ENCODE measurements at places on chromosomes 2 and 18.

DNA sequence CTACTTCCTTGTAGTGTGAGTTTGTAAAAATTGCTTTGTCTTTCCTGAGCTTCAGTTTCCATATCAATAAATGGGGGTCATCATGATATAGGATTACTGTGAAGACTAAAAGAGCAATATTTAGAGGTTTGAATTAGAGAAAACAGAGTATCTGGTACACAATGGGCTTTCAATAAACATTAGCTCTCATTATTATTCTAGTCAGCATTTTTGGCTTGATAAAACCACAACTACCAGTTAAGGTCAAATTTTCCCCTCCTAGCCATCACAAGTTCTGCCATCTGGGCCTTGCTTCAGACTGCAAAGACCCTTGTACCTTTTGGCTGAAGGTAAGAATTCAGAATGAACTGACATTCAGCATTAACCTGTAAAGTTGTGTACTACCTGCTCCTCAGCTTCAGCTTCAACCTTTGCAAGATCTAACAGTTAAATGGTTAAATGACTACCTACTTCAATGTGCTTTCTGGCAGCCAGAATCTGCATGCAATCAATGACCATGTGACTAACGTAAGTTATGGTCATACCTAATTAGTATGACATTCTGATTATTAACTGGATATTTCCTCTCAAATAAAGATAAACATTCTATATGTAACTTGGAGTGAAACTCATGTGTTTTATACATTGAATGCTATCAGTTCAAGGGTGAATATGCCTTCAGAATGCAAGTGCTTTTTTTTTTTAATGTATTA is 52.7 kb upstream of the FRZB start:
- no peak for DNase-seq

- no peak for DNase-seq
Measured at GRCh38 chr2:64766841-64767669, 113.3 kb upstream of the SERTAD2 start.

DNA sequence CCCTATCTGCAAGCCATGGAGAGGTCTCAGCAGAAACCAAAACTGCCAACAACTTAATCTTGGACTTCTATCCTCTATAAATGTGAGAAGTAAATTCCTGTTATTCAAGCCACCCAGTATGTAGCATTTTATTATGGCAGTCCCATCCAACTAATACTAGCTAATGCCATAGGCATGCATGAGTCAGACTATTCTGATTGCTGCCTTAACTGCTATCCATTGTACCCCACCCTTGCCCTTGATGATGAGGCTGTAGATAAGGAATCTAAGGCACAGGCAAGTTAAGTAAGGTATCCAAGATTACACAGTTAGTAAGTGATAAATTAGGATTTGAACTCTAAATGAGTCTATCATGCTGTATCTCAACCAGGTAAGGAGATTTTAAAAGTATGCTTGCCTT is 223.0 kb downstream of the UBE2E3 start:
- no peak for DNase-seq

GRCh38 chr2:216698895-216699294 is 3.5 kb upstream of the IGFBP5 start:
- no peak for DNase-seq

- no peak for DNase-seq
Measured at GRCh38 chr2:1632002-1632348, 112.3 kb downstream of the PXDN start.

- DNase-seq = no peak
Measured at GRCh38 chr18:3453540-3454364, 3.8 kb downstream of the TGIF1 start.

- no peak for DNase-seq
Measured at GRCh38 chr18:50937183-50937582, 30.7 kb upstream of the ELAC1 start.

- no peak for DNase-seq
Measured at GRCh38 chr2:140586379-140586778, 1544.4 kb downstream of the LRP1B start.

DNA sequence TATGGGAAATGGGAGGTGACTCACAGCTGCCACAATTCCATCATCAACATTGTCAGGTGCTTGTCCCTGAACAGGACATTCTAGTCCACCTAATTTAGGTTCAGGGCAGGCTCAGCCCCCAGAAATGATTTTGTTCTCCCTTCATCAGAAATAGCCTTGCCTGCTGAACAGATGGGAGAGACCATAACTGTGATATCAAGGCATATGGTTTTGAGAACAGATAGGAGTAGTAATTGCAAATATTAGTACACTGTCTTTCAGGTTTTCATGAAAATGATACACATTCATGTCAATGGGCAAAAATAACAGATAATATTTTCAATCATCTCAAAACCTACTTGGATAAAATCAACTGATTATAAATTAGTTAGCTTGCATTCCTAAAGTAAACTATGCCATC is 316.5 kb downstream of the MBD2 start:
- no peak for DNase-seq

DNA sequence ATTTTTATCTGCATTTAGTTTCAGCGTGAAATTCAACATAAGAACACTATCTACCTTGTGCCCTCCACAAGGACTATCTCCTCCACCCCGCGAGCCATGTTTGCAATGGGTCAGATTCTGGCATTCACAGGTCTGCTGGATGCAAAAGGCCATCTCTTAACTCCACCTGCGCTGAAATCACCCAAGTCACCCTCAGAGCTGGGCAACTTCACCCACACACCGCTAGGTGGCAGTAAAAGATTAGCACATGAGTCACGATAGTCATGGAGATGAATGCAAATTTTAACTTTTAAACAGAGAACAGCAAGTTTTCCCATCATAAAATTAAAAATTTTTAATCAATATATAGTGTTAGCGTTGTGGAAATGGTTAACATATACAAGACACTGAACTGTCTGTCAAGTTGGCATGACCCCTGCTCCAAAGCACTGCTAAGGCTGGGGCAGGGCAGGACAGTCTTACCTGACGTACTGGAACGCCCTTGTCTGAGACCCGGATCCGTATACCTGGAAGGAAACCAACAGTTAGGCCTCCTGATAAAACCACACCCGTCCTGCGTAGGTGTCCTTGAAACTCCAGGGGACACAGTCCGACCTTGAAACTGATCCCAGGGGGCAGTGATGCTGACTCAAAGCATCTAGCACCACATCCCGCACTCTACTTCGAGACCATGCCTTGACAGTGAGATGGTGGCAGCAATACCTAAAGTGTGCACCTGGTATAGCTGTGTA is 89.6 kb downstream of the UXS1 start:
- DNase-seq = no peak

GRCh38 chr2:109324861-109325260 is 195.9 kb downstream of the SH3RF3 start:
- DNase-seq = no peak

- no peak for DNase-seq
Measured at GRCh38 chr2:15736396-15737180, 144.9 kb downstream of the DDX1 start.

DNA sequence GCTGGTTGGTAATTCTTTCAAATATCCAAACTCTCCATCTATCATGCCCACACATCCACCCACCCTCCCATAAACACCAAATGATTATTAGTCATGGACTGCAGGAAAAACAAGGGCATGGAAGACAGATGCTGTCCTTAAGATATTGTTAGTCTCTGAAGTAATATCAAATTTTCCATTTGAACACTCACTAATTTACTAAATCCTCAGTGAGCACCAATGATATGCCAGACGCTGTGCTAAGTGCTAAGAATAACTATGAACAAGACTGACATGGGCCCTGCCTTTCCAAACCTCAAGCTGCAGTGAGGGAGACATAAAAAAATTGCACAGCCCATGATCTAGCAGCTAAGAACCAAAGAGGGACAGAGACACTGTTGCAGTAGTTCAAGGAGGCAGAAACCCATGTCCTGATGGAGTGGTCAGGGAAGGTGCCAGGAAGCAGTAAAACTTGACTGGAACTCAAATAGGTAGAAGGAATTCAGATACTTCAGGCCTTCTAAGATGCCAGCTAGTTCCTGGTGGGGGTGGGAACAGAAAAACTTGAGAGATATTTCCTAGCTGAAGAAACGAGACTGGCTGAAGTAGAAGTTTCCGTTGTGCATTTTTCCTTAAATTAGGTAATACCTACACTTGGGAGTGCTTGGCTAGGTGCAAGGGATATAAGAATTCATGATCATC is 182.1 kb downstream of the OSR1 start:
- DNase-seq = no peak

GRCh38 chr2:239939736-239940483 is 85.2 kb downstream of the NDUFA10 start:
- no peak for DNase-seq

DNA sequence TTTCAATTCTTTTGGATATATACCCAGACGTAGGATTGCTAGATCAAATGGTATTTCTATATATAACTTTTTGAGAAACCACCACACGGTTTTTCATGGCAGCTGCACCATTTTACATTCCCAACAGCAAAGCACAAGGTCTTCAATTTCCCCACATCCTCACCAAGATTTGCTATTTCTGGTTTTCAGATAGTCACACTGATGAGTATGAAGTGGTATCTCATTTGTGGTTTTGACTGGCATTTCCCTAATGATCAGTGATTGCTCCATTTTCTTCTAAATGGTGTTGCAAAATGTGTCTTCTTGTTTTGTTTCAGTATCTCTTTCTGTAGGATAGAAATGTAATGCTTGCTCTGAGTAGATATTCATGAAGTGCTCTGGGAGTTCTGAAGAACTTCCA is 52.0 kb downstream of the ANKRD44 start:
- no peak for DNase-seq

DNA sequence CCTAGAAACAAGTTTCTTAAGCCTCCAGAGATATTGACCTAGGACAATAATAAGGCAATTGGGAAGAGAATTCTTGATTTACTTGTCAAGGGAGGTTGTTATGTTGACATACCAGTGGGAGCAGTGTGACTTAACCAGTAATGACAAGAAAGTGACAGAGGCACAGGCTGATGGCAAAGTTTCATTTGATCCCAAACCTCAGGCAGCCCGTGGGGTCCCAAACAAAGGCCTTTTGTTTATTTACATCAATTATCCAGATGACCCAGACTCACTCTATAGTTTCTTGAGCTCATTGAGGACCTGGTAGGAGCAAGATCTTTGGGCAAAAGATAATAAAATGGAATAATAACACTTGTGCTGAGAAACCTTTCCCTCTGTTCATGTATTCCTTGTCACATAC is 336.8 kb downstream of the ARL6IP6 start:
- no peak for DNase-seq

GRCh38 chr18:51100385-51101120 is 70.5 kb downstream of the SMAD4 start:
- DNase-seq = no peak

- DNase-seq = no peak
Measured at GRCh38 chr2:73006969-73007710, 64.4 kb downstream of the SFXN5 start.

DNA sequence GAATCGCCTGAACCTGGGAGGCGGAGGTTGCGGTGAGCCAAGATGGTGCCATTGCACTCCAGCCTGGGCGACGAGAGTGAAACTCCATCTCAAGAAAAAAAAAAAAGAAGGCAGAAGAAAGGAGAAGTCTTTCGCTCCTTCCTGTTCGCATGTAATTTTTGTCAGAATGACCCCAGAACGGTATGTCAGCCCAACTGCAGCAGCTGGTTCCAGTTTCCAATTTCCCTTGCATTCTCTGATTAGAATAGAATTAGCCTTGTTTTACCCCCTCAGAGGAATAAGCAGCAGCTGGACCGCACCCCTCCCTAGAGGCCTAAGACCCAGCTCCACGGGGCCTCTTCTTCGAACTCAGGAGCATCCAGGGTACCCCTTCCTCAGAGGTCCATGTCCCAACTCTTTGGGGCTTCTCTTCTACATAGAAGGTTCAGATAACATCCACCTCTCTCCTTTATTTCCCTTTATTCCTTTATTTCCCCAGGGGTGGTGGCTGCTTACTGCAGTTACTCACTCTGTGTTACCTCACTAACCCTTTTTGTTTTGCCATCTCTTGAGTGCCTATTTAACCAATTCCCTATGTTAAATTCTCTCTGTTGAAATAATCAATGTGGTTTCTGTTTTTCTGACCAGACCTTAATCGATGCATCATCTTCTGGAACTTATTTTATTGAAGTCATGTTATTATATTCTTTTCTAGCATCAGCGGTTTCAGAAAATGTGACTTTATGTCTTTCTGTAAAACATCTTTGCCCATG is 7.2 kb upstream of the PUM2 start:
- no peak for DNase-seq

GRCh38 chr2:125593036-125593435 is 1062.9 kb upstream of the GYPC start:
- no peak for DNase-seq

DNA sequence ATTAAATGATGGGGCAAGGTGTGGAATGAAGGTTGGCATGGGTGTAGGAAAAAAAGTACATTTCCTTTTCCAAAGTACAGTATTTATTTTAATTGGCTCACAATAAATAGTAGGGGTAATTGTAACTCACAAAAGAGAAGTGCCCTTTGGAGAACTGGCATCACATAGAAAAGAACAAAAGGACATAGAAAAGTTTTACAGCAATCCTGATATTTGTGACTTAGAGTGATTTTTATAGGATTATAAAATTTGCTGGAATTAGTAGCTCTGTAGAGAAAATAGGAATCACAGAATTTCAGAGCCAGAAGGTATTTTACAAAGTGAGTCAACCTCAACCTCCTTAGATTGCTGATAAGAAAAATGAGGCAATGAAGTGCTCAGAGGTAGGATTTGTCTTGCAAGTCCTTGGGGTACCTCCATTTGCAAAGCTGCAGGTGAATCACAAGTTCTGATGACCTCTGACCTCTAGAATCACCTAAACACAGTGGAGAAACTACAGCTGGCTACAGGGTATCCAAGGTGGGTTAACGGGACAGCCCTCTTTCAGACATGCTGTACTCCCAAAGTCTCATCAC is 133.6 kb downstream of the SOCS6 start:
- no peak for DNase-seq

GRCh38 chr2:45005261-45006002 is 3.8 kb downstream of the SIX2 start:
- no peak for DNase-seq

- no peak for DNase-seq
Measured at GRCh38 chr2:187520121-187520624, 34.1 kb downstream of the TFPI start.

DNA sequence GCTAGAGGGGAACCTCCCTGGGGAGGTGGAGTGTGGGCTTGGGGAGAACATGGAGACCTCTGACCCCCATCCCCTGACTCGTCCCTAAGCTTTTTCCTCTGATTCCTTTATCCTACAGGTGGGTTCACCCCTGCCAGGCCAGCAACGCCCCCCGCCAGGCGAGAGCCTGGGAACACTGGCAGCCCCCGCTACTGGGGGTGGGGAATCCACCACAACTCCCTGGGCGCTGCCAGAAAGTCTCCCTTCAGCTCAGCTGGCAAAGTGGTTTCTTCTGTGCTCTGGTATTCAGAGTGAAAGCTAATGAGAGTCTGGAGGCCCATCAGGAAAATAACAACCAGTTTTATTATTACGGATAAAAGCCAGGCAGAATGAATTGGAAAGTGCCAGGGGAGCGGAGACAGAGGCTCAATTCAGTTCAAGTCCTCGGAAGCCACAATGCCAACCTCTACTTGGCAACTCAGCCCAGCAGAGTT is 2.8 kb downstream of the DIPK1C start:
- no peak for DNase-seq

DNA sequence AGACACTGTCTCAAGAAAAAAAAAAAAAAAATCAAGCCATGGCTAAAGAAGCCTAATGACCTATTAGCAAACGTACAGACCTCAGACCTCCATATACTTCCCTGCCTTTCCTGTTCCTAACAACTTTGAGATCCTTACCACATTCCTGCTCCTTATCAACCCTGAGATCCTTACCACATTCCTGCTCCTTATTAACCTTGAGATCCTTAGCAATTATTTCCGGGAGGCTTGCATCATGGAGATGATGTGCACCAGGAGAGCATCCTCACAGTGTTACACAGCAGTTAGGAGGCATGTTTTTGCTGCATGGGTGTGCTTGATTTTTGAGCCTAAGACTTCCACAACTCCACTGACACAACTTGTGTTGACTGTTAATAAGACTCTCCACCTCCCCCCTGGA is 54.6 kb upstream of the RASGRP3 start:
- no peak for DNase-seq

All from cortex of kidney (tissue), 1 donor.